ENCODE measurements at places on chromosomes 7 and 10.
A peak's percentile ranks its signal among the peaks of the same experiment; 100 is the strongest.

DNA sequence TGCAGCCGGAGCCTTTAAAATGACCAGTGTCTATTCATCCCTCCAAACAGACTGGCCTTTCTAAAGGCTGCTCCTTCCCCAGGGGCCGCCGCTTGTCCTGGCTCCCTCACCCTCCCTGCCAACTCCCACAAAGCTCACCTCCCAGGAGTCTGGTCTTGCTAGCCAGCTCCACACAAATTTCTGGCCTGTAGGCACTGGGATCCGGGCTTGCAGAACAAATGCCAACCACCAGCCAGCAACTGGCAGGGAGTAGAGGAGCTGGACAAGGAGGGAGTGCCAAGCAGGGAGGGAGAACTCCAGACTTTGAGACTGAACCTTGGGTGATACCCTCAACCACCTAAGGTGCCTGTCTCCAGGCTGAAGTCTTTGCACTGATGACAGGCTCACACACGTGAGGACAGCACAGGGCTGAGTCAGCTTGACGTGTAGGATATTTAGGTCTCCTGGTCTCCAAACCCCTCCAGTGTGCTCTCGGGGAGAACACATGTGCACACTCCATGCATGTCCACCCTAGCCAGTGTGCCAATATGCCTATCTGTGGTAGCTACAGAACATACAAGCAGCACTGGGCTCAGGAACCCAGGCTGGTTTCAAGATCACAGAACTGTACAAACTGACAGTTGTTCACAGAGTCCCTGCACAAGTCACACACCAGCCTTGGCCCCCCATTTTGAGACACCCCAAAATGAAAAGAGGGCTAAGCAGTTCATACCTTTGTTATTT, 6.0 kb downstream of the PAX2 start:
- no peak for DNase-seq

- DNase-seq: no peak
Measured at GRCh38 chr7:129742256-129742655, 130.7 kb downstream of the NRF1 start.

DNA sequence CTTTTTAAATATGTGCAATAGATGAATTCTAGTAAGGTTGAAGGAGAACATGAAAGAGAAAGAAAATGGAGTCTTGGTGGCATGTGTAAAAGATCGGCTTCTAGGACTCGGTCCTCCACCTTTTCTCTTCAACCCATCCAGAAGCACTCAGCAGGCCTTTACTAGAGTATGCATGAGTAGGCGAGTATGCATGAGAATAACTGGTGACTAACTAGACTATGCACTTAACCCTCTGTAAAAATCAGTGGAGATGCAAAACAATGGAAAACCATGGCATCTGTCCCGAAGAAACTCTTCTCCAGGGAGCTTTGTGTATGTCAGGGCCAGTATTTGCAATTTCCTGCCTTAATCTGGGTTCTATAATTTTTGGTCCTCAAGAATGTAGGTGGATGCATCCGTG, 40.0 kb upstream of the GRB10 start:
- DNase-seq: no peak

DNA sequence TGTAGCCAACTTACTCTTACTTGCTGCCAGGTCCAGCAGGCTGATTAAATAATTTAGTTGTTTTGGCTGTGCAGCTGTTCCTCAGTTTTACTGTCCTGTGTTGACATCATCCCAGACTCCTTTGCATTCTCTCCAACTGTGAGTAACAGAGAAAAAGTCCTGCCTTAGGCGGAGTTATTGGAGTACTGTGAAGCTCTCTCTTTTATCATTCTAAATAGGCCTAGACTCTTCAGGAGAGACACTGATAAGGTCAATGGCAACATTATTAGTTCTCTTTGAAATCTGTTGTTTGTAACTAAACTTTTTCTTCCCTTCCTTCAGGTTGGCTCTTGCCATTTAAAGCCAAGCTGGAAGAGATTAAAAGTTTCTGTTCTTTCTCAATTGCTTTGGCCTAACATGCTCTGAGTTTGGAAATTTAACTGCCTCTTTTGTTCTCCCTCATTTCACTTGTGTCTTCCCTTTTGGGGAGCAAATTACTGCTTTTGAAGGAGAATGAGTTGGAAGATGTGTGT, 215.7 kb upstream of the CSTF2T start:
- no peak for DNase-seq

- DNase-seq: no peak
Measured at GRCh38 chr10:88342733-88343310, 240.3 kb downstream of the RNLS start.

DNA sequence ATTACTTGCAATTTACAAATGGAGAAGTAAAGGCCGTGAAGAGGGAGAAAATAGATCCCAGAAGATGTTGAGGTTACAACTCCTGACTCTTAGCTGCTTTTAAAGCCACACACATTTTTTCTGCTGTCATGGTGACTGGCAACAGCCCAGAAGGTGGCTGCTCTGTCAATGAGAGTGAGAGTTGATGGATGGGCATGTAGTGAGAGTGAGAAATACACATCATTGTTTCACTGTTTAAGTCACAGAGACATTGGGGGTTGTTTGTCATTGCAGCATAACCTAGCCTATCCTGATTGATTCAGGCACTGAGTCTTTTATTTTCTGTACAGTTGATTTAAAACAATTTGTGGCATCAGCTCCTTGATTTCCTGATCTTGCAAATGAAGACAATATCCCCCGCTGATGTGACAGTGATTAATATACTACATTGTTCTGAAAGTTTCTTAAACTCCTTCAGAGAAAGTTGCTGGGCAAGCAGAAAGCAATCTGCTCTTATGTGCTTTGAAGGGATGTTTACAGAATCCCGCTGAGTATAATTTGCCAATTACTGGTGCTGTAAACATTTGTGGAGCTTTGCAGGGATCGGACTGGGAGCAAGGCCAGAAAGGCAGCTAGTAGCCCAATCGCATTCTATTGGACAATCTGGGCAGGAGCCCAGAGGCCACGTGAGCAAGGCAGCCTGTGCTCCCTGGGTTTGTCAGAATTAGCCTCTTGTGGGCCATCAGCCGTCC, 229.6 kb downstream of the PRPF18 start:
- DNase-seq: no peak

GRCh38 chr7:127803626-127804025, 151.6 kb downstream of the SND1 start:
- DNase-seq: no peak

DNA sequence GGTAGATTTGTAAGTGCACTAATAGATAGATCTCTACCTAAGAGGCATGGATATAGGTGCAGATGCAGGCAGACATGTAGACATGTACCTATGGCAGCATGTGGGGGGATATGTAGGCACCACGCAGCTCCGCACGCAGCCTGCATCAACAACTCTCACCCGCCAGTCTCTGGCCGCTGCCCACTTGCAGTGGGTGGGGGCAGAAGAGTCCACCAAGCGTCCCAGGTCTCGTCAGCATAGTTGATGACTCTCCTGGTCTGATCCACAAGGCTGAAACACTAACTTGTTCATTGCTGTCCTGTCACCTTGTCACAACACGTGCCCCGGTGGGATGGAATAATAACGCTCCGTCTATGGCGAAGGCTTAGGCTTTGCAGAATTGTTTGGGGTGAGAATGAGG, 252.0 kb downstream of the ADARB2 start:
- no peak for DNase-seq

- no peak for DNase-seq
Measured at GRCh38 chr10:23368816-23369640, 24.4 kb upstream of the C10orf67 start.

DNA sequence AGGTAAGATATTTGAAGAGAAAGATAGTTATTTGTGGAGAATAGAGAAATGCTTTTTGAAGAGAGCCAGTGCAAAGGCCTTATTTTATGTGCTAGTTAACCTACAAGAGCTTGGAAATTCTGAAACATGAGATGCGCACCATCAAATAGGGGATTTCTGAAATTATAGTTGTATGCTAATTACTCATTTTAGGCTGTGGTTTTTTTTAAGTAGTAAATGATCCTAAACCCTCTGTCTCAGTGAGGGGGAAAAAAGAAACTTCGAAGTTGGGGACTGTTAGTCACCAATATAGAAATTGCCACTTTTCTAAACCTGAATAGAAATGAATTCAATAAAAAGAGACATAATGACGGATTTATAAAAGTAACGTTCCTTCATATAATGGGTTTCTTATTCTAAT, 119.3 kb upstream of the MDFIC start:
- DNase-seq: no peak

- DNase-seq: no peak
Measured at GRCh38 chr10:5617521-5617920, 48.9 kb downstream of the ASB13 start.

DNA sequence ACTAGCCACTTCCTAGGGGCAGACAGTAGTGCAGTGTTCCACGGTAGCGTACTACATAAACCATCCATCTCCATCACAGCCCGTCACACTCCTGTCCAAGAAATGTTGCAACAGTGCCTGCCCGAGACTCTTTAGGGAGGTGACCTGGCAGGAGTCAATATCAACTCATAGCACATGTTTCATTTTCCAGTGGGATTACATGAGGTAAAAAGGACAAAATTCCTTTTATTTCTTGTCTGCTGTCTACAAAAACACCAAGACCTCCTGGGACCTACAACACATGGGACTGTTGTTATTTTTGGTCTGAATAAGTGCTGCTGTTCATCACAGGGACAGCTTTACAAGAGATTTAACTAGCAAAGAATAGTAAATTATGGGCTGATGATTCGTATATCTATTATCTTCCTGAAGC, 99.9 kb downstream of the MPP7 start:
- DNase-seq: no peak

DNA sequence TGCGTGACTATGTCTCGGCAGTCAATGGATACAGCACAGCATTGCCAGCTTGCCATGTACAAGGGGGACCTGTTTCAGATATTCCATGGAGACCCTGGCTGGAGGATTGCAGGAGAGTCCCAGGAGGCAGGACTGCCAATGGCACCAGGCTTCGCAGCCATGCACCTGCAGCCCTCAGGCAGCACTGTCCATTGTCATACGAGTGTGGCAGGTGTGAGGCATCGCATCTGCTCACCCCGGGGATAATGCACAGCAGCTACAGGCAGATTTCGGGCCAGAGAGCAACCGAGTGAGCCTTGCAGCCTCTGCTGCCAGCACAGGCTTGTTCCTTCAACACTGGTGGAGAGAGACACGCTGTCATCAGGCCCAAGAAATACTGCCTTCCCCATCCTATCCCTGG, 415.1 kb downstream of the PAXIP1 start:
- no peak for DNase-seq

- no peak for DNase-seq
Measured at GRCh38 chr10:78139341-78139740, 105.7 kb downstream of the RPS24 start.

DNA sequence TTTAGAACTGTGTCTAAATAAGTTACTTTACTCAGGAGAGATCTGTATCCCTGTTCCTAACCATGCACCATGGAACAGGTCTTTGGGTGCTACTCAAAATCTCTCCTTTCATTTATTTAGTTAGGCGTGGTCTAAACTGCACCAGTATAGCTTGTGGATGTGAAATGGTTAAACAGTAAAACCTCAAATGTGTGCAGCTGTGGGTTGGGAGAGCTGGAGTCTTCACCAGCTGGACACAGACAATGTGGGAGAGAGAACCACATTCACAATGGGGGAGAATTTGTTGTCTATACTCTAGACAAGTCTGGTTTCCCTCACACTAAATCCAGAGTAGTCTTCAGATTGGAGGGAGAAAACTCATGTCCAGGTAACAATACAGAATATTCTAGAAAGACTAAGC, 31.2 kb upstream of the IKZF1 start:
- DNase-seq: no peak

GRCh38 chr7:130560972-130561371, 69.1 kb downstream of the MEST start:
- no peak for DNase-seq

DNA sequence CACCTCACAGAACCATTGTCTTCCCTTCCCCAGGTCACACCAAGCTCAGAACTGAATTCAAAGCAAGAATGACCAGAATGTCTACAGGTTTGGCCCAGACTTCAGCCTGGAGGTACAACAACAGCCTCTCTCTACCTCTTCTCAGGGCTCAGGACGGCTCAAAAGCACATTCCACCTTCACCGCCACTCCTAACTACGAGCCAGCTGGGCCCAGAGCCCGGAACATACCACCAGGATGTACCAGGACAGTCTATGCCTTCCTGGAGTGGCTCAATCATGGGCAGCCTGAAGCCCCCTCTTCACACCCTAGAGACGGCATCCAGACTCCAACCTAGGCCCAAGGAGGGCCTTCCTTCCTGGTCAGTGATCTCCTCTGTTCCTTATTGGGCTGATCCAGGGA, 41.6 kb downstream of the ANXA8 start:
- no peak for DNase-seq

- DNase-seq: peak; percentile 54
Measured at GRCh38 chr7:47945261-47946015, 2.8 kb downstream of the PKD1L1 start.

GRCh38 chr10:128007056-128007455, 100.2 kb downstream of the PTPRE start:
- DNase-seq: no peak

- DNase-seq: no peak
Measured at GRCh38 chr7:12423355-12423996, 19.8 kb upstream of the VWDE start.

- DNase-seq: no peak
Measured at GRCh38 chr7:24835643-24836042, 78.4 kb upstream of the GSDME start.

DNA sequence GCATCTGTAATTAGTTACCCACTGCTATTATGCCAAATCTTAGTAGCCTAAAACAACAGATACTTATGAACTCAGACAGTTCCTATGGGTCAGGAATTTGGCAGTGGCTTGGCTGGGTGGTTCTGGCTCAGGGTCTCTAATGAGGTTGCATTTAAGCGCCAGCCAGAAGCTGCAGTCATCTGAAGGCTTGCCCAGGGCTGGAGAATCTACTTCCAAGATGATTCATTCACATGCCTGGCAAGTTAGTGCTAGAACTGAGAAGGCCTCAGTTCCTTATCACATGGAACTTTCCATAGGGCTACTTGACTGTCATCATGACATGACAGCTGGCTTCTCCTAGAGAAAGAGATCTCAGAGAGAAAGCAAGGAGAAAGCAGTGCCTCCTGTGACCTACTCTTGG, 121.3 kb downstream of the AVL9 start:
- DNase-seq: peak; percentile 49

- DNase-seq: no peak
Measured at GRCh38 chr10:133247681-133248333, 10.2 kb downstream of the VENTX start.

DNA sequence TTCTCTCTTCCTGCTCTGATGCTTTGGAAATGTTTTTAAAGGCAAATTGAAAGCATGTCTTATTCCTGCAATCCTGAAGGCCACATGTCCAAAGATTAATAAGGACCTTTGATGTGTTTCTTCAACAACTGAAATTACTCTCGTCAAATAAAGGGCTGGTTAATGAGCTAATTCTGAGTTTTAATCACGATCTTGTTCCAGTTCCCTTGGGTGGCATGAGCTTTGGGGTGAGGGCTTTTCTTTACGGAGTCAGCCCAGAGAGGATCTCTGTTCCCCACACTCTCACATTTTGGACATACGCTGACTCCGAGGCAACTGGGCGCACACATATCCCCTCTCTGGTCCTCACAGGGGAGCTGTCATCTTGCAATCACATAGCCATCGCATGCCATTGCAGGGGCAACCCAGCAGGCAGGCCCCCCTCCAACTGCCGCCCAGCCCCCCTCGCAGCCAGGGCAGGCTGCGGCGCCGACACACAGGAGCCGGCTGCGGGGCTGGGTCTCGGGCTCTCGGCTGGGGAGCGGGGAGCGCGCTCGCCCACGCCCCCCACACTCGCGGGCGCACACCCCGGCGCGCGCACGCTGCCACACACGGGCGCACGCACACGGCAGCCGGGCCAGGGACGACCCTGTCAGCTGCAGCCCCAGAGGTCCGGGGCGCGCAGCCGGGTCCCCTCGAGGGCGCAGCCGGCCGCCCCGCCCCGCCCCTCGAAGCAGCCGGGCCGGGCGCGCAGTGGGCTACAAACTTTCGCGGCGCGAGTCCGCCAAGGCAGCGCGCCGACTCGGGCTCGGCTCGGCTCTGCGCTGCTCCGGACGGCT, at the start of gene GDF10:
GDF10 (plus strand) TSS at position 587 of the 818 bp plus-strand sequence. CDS start 455 bp downstream, outside the sequence.
- no peak for DNase-seq
